ENCODE measurements at places on chromosomes 4 and X. TPM values are rescaled to one million over a fixed set of nuclear protein-coding genes. Genes with fewer than 3 reads are reported as not detected.

The CSAG2 gene
- total RNA-seq = not detected

The SULT1B1 gene
- total RNA-seq = 1.9 TPM

DNA sequence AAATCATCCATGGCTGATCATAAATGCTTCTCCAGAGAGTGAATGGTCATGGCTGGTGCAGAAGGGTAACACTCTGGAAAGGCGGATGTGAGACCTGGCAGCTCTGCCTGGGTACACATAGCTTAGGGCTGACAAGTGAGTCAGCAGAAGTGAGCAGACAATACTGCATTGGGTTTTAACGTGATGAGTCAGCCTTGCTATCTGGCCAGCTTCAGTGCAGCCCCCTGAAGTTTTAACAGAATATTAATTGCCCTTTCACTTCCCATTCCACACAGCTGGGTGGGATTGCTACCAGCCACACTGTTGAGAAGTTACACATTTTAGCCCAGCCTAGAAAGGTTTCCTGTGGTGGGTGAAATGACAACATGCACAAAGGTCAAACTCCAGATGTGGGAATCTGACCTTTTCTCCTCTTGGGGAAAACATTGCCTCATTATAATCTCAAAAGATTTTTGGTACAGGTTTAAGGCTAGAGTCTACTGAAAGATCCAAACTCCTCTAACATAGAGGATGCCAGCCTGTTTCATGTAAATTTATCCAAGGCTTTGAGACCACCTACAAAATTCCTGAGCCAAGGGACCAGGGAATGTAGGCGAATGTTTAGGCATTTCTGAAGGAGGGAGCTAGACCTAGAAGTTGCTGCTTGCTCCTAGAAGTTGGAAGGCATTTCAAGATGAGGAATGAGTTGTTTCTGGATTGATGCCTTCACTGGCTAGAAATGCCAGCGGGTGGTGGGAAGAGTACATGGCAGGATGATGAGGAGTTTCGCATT is 230.3 kb upstream of the PGRMC2 start:
- peak; percentile 54 for DNase-seq

GRCh38 chr4:168480931-168481611 is 779 bp upstream of the DDX60L start:
- peak; percentile 14 for DNase-seq

The ADH1B gene
- total RNA-seq = 127 TPM

DNA sequence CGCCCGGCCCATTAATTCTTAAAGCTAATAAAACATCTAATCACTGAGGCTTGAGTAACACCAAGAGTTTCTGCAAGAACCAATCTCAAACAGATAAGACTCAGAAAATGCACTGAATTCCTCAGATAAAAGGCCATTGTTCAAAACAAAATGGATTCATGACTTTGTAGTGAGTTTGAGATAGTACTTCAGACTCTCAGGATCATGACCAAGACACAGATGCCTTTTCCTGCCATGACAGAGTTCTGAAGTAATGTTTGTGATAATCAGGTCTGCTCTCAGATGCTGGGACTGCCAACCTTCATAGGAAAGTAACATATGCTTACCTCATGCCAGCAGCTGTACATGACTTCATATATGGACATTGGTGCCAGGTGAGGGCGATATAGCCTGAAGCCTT is 54.6 kb downstream of the NIPAL1 start:
- DNase-seq = no peak

DNA sequence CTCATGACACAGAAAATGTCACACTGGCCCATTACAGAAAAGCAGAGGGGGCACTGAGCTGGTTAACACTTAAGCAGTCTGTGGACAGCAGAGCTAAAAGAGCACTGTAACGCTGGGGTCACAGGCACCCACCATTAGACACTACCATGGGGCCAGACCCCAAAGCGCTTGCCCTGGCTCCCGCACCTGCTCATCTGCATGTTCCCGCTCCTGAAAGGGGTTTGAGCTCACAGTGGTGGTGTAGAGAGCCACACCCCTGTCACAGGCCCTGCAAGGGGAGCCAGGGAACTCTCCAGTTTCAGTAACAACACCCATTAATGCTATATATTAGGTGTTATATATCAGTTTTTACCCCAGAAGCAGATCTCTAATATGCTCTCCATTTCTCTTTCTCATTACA is 187.0 kb downstream of the ANKRD50 start:
- no peak for DNase-seq

DNA sequence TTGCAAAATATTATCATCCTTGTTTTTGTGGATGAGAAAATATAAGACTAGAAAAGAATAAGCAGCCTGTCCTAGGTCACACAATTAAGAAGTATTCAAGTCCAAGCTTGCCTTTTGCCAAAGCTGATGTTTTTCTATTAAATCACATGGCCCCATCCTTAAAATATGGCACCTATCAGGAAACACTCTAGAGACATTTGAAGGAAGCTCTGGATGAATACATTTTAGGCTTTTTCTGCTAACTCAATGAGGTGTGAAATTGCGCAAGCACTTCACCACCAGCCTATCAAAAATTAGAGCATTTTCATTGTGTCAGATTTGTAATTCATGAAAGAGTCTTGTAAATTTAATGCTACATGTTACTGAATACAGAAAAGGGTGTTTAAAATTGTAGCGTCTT is 251.1 kb upstream of the MAD2L1 start:
- no peak for DNase-seq

DNA sequence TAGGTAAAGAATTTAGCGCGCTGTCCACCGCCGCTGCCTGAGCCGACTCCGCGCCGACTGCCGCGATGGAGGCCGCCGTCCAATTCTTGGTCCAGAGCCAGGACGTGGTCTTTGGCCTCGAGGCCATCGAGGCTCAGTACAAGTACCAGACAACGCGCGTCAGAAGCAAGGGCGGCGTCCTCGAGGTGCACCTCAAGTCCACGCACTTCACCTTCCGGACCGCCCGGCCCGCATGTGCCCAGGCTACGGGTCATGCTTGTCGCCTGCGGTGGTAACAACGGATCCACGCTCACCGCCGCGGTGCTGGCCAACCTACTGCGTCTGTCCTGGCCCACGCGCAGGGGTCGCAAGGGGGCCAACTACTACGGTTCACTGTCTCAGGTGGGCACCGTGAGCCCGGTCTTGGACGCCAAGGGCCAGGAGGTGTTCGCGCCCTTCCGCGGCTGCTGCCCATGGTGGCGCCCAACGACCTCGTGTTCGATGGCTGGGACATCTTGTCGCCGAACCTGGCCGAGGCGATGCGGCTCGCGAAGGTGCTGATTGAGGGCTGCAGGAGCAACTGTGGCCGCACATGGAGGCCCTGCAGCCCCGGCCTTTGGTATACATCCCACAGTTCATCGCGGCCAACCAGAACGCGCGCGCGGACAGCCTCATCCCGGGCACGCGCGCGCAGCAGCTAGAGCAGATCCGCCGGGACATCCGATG is 128.0 kb downstream of the ANAPC4 start:
- DNase-seq = no peak

The GCNA gene
- 1.6 TPM for total RNA-seq

The MAGEB6B gene
- total RNA-seq = not detected

- DNase-seq = no peak
Measured at GRCh38 chr4:7310451-7310850, 118.1 kb downstream of the SORCS2 start.

The EIF1AX gene
- total RNA-seq = 63.8 TPM

The ARMCX4 gene
- total RNA-seq = 7.1 TPM

GRCh38 chr4:109410776-109411175 is 22.8 kb upstream of the SEC24B start:
- no peak for DNase-seq

The SMARCA1 gene
- total RNA-seq = 34.6 TPM

The AMOT gene
- 7.2 TPM for total RNA-seq

- DNase-seq = no peak
Measured at GRCh38 chr4:47577779-47578553, 92.9 kb downstream of the ATP10D start.

GRCh38 chr4:146170149-146170548 is 5.4 kb upstream of the LSM6 start:
- no peak for DNase-seq

The MID1IP1 gene
- 28.9 TPM for total RNA-seq

DNA sequence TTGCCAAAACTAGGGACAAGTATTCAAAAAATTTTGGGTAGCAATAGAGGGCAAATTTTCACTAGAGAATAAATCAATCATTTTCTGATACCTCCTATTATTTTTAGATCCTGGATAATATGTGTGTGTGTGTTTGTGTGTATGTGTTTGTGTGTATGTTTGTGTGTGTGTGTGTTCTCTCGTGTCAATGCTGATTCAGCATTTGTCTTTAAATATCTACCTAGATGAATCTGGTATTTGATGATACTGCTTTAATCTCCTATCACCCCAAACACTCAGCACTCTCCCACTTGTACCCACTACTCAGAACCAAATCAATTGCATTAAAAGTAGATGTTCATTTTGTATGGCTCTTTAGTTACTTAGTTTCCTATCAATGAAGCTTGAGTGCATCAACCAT is 101.3 kb upstream of the NPFFR2 start:
- DNase-seq = no peak

GRCh38 chr4:92646826-92647225 is 343.1 kb downstream of the GRID2 start:
- no peak for DNase-seq

- DNase-seq = no peak
Measured at GRCh38 chr4:110778521-110778920, 155.6 kb upstream of the PITX2 start.

- no peak for DNase-seq
Measured at GRCh38 chrX:73647632-73648322, 84.8 kb downstream of the CHIC1 start.

The NLGN3 gene
- 0.51 TPM for total RNA-seq

GRCh38 chrX:27815209-27815608 is 7.4 kb downstream of the MAGEB10 start:
- DNase-seq = no peak

DNA sequence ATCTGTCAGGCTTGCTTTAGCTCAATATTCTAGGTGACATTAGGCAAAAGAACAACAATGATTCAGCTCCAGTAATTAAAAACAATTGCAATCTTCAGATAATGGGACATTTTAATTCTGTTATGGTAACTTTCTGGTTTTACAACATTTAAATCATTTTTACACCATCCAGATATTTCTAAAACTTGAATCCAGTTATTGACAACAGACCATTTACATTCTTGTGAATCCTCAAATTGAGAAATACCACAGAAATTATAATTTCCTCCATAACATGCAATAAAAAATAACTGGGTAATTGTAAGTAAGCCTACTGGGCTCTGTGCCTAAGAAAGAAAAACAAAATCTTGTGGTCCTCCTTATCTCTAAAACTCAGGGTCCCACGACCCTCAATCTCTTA is 195.0 kb upstream of the S100G start:
- DNase-seq = no peak

DNA sequence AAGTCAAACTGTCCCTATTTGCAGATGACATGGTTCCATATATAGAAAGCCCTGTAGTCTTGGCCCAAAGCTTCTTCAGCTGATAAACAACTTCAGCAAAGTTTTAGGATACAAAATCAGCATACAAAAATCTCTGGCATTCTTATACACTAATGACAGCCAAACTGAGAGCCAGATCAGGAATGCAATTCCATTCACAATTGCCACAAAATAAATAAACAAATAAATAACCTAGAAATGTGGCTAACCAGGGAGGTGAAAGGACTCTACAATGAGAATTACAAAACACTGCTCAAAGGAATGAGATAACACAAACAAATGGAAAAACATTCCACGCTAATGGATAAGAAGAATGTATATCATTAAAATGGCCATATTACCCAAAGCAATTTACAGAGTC is 52.9 kb upstream of the CXCL8 start:
- DNase-seq = no peak
